ENCODE measurements at places on chromosomes 2 and 18. TPM values are rescaled to one million over a fixed set of nuclear protein-coding genes. Genes with fewer than 3 reads are reported as not detected.

NABP1 gene
- total RNA-seq = 51.0 TPM

DNA sequence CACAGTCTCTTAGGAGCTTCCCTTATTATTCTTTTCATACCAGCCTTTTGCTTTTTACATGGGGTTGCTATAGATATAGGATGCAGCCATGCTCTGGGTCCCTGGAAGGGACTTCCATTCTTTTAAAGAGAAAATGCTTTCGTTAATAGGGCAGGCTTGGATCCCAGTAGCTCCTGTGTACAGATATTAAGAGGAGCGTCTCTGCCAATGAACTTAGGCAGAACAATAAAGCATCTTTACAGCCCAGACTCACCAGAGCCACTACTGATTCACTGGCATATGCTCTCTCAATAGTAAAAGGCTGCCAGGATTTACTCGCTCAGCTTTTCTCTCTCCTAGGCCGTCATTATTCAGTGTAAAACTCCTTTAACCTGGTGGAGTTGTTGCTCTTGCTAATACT, 1385.4 kb upstream of the PIK3C3 start:
- no peaks in the 10 kb centered on the region for H3K36me3 ChIP-seq
- no peaks in the 10 kb centered on the region for H3K27me3 ChIP-seq
- no peak for DNase-seq
- H3K4me1 ChIP-seq = no peaks in the 10 kb centered on the region
- no peak overlapping the region for H3K4me3 ChIP-seq

FAM110C gene
- 0.78 TPM for total RNA-seq

CCL20 gene
- total RNA-seq = 3.2 TPM
